Naive thymus-derived CD8-positive, alpha-beta T cell (primary cell): ENCODE measurements at places on chromosomes 13 and 19.

DNA sequence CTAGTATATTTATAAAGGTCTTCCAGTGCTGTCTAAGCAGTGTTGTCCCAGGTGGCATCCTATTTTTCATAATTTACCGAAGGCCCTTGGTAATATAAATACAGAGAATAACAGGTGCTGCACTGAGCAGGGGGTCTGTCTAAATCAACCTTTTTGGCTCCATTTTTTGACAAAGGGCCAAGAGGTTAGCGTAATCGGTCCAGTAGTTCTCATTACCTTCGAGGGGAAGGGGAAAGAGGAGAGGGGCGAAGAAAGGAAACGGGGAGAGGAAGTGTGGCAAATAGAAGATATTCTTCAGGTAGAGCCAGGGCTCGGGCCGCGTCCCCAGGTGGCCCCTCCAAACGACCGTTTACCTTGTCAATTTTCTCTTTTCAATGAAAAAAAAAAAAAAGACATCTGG, 749 bp upstream of the PAN3 start:
- no peak for DNase-seq

DNA sequence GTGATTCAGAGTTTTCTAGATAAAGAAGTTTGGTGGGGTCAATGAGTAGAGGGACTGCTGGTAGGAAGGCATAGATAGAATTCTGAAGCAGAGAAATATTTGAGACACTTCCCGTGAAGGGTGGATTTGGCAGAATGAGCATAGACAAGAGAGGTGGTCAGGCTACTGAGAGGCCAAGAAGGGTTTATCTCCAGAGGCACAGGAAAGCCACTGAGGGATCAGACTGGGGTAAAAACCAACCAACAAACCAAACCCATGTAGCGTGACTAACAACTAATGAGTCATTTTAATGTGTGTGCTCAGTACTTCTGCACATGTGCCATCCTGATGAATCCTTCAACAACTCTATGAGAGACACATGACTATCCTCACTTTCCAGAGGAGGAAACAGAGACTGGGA, 60.0 kb upstream of the SERP2 start:
- DNase-seq = no peak

GRCh38 chr13:105612541-105612940, 922.9 kb downstream of the EFNB2 start:
- no peak for DNase-seq

- DNase-seq = no peak
Measured at GRCh38 chr13:41751734-41752445, 209.0 kb downstream of the VWA8 start.

GRCh38 chr13:37173214-37173613, 67.8 kb upstream of the CSNK1A1L start:
- no peak for DNase-seq
